ENCODE measurements at places on chromosomes 3 and 15. TPM values are rescaled to one million over a fixed set of nuclear protein-coding genes. Genes with fewer than 3 reads are reported as not detected.

DNA sequence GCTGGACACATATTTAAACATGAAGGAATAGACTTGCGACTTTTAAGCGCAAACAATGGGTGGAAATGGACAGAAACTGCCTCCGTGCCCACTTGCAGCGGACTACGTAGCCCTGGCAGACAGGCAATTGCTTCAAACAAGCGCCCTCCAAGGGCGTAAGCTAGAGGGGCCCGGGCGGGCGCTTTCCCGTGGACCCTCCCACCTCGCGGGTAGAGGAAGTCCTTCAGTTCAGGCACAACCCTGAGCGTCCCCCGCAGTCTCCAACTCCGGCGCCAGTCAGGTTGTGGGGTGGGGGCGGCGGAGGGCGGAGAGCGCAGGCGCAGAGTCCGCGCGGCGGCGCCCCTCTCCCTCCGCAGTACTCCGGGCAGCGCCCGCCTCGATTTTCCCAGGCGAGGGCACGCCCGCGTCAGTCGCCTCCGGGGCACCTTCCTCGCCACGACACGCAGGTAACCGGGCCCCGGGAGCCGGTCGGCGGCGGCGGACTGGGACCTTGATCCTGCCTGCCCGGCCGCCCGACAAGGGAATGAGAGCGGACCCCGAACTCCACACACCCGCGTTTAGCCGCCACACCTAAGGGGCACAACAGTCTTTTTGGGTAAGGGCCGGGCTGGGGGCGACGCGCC, at the start of gene SLC35G2:
SLC35G2 (plus strand) TSS at position 358 of the 623 bp plus-strand sequence. CDS start 35,335 bp downstream, outside the sequence.
- peaks cover 4% of the 10 kb centered on the region for H3K36me3 ChIP-seq
- H3K27ac ChIP-seq = peak within 1 kb of the TSS; percentile 81
- H3K4me1 ChIP-seq = peaks cover 18% of the 10 kb centered on the region
- peaks cover 58% of the 10 kb centered on the region for H3K27me3 ChIP-seq
- H3K4me3 ChIP-seq = peak within 1 kb of the TSS; percentile 83

GRCh38 chr3:104717828-104718196, 648.9 kb upstream of the ALCAM start:
- no peaks in the 10 kb centered on the region for H3K36me3 ChIP-seq
- no peak for DNase-seq
- no peak overlapping the region for H3K4me3 ChIP-seq

- peak; percentile 79 for DNase-seq
- H3K27me3 ChIP-seq = peaks cover 26% of the 10 kb centered on the region
- H3K4me3 ChIP-seq = peak overlapping the region; percentile 73
- no peaks in the 10 kb centered on the region for H3K36me3 ChIP-seq
Measured at GRCh38 chr3:183116025-183116614, 16.8 kb upstream of the MCCC1 start.

DNA sequence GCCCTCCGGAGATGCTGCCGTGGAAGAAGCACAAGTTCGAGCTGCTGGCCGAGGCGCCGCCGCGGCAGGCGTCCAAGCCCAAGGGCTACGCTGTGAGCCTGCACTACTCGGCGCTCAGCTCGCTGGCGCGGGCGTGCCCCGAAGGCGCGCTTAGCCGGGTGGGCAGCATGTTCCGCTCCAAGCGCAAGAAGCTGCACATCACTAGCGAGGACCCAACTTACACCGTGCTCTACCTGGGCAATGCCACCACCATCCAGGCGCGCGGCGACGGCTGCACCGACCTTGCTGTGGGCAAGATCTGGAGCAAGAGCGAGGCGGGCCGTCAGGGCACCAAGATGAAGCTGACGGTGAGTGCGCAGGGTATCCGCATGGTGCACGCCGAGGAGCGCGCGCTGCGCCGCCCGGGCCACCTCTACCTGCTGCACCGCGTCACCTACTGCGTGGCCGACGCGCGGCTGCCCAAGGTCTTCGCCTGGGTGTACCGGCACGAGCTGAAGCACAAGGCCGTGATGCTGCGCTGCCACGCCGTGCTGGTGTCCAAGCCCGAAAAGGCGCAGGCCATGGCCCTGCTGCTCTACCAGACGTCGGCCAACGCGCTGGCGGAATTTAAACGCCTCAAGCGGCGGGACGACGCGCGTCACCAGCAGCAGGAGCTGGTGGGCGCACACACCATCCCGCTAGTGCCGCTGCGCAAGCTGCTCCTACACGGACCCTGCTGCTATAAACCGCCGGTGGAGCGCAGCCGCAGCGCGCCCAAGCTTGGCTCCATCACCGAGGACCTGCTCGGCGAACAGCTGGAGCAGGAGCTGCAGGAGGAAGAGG, 1.3 kb downstream of the FAM43A start:
- H3K27me3 ChIP-seq = peaks cover 30% of the 10 kb centered on the region
- peaks cover 57% of the 10 kb centered on the region for H3K4me1 ChIP-seq
- H3K36me3 ChIP-seq = no peaks in the 10 kb centered on the region

DNA sequence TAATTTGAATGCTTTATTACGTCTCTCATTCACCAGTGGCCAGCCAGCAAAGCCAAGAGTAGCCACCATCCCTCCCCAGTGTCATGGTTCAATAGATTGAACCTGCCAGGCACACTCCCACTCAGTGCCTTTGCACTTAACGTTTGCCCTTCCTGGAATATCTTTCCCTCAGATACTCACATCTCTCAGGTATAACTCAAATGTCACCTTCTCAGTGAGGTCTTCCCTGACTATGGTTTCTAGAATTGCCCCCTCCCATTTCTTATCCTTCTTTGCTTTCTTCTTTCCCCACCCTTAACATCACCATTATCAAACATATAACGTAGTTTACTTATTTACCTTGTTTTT, 293.8 kb downstream of the LRTM1 start:
- H3K27ac ChIP-seq = no peak overlapping the region
- no peaks in the 10 kb centered on the region for H3K4me1 ChIP-seq
- no peak for DNase-seq
- no peak overlapping the region for H3K4me3 ChIP-seq

DNA sequence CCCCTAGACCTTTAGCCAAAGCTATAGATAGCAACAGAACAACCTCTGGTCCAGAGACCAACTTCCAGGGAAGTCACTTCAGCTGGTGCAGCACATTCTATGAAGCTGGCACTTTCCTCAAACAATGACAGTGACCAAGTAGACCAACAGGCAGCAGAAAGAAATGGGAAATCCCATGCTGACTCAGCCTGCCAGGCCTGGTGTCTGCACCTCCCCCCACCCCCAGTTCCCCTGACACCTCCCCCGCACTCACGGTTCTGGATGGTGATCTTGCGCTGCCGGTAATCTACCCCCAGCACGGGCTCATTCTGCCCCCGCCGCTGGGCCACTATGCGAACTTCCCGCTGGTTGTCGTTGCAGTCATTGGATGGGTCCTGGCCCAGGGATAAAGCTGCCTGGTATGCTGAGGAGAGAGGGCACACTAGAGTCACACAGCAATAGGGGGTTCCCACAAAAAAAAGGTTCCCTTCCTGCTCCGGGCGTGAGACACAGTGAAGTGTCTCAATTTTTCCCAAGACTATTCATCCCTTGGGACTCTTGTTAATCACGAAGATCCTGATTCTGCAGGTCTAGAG, 17.0 kb downstream of the ILDR1 start:
- no peak overlapping the region for H3K27ac ChIP-seq
- H3K36me3 ChIP-seq = no peaks in the 10 kb centered on the region
- H3K4me3 ChIP-seq = no peak overlapping the region
- H3K4me1 ChIP-seq = peaks cover 12% of the 10 kb centered on the region

GRCh38 chr3:146067048-146067447, 93.9 kb downstream of the PLOD2 start:
- DNase-seq = no peak
- H3K27ac ChIP-seq = no peak overlapping the region
- H3K4me3 ChIP-seq = no peak overlapping the region
- H3K4me1 ChIP-seq = no peaks in the 10 kb centered on the region
- no peaks in the 10 kb centered on the region for H3K36me3 ChIP-seq
- H3K27me3 ChIP-seq = no peaks in the 10 kb centered on the region

DNA sequence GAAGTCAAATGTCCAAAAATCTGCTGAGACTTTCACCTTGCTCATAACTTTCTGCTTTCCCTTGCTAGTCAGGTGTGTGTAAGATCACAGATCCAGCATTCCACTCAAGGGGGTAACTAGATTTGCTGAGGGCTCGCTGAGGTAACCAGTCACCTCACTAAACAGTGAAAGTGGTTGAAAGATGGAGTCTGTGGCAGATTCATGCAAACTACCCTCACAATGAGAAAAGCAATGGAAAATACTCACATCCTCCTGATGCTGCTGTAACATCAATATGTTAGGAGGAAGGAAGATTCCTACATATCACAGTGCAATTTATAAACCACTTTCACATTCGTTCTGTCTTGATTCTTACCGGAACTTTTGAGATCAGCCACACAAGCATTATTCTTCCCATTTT, 174.3 kb upstream of the BCL6 start:
- H3K4me1 ChIP-seq = peaks cover 77% of the 10 kb centered on the region
- H3K36me3 ChIP-seq = peaks cover 10% of the 10 kb centered on the region
- DNase-seq = peak; percentile 41
- peak overlapping the region; percentile 72 for H3K4me3 ChIP-seq
- H3K27me3 ChIP-seq = no peaks in the 10 kb centered on the region

DNA sequence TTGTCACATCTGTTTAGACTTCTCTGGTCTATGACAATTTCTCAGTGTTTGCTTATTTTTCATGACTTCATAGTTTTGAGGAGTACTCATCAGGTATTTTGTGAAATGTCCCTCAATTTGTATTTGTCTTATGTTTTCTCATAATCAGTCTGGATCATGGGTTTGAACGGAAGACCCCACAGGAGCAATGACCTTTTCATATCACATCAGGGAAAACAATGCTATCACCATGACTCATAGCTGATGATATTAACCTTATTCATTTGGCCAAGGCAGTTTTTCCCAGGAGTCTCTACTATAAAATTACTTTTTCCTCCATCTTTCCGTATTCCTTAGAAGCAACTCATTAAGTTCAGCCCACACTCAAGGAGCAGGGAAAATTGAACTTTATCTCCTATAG, 32.7 kb downstream of the AADACL2 start:
- H3K27me3 ChIP-seq = no peaks in the 10 kb centered on the region
- no peaks in the 10 kb centered on the region for H3K36me3 ChIP-seq
- H3K27ac ChIP-seq = no peak overlapping the region
- DNase-seq = no peak

GRCh38 chr3:53803124-53803815, 42.9 kb downstream of the CHDH start:
- no peak overlapping the region for H3K27ac ChIP-seq
- H3K36me3 ChIP-seq = no peaks in the 10 kb centered on the region
- H3K4me3 ChIP-seq = no peak overlapping the region
- no peak for DNase-seq
- H3K27me3 ChIP-seq = peaks cover under 1% of the 10 kb centered on the region

- DNase-seq = no peak
- no peak within 1 kb of the TSS for H3K4me3 ChIP-seq
- peaks cover 11% of the 10 kb centered on the region for H3K27me3 ChIP-seq
- H3K27ac ChIP-seq = no peak within 1 kb of the TSS
- no peaks in the 10 kb centered on the region for H3K36me3 ChIP-seq
Measured at GRCh38 chr3:156120528-156121251, at the start of gene KCNAB1. Gene KCNAB1, plus strand, starts transcription at chr3:156120578.

GRCh38 chr3:65048151-65048550, 360.4 kb upstream of the ADAMTS9 start:
- no peaks in the 10 kb centered on the region for H3K4me1 ChIP-seq
- no peak for DNase-seq
- H3K36me3 ChIP-seq = no peaks in the 10 kb centered on the region

DNA sequence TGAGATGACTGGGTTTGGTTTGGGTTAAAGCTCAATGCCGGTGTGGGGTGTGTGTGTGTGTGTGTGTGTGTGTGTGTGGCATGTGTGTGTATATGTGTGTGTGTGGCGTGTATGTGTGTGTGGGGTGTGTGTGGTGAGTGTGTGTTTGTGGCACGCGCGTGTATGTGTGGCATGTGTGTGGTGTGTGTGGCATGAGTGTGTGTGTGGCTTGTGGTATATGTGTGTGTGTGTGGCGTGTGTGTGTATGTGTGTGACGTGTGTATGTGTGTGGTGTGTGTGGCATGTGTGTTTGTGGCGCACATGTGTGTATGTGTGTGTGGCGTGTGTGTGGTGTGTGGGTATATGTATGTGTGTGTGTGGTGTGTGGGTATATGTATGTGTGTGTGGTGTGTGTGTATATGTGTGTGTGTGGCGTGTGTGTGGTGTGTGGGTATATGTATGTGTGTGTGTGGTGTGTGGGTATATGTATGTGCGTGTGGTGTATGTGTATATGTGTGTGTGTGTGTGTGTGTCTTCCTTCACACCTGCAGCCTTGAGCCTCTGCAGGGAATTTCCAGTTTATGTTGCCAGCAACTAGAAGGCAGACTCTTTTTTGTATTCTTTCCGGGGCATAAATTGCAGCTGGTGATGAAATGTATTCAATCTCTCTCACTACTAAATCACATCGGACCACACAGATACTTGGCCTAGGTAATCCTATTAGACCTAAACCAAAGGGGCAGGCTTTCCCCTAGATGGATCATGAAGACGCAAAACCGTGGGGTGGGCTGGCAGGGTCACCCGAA, 34.8 kb downstream of the CHRD start:
- H3K4me1 ChIP-seq = no peaks in the 10 kb centered on the region
- H3K27ac ChIP-seq = no peak overlapping the region
- H3K36me3 ChIP-seq = no peaks in the 10 kb centered on the region
- no peaks in the 10 kb centered on the region for H3K27me3 ChIP-seq
- no peak overlapping the region for H3K4me3 ChIP-seq

DNA sequence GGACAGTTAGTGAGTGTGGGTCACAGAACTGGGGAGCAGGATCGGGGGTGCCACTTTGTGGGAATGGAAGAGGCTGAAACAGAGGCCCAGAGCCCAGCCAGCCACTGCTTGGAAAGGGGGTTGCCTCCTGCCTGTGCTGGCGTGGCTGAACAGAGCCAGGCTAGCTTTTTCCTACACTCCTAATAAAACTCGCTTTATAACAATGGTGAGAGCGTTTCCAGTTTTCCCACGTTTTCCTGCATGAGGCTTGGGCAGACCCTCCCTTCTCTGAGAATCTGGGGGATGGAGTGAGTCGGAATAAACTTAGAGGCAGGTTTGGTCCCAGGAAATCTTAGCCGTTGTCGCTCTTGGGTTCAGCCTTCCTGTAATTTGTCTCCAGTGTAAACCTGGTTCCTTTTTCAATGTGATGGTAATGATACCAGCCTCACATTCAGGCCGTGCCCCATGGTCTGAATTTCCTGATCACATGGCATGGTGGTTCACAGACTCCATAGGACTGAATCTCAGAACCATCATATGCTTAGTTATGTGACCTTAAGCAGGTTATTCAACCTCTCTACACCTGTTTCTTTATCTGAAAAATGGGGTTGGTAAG, 6.5 kb upstream of the FGD5 start:
- peaks cover 52% of the 10 kb centered on the region for H3K27me3 ChIP-seq
- no peak overlapping the region for H3K4me3 ChIP-seq
- no peak for DNase-seq
- peaks cover 3% of the 10 kb centered on the region for H3K4me1 ChIP-seq
- no peak overlapping the region for H3K27ac ChIP-seq

- DNase-seq = no peak
- peaks cover 35% of the 10 kb centered on the region for H3K36me3 ChIP-seq
- no peaks in the 10 kb centered on the region for H3K27me3 ChIP-seq
- peaks cover 34% of the 10 kb centered on the region for H3K4me1 ChIP-seq
- H3K4me3 ChIP-seq = no peak overlapping the region
- H3K27ac ChIP-seq = peak overlapping the region; percentile 82
Measured at GRCh38 chr3:4408958-4409357, 58.1 kb downstream of the SUMF1 start.

GRCh38 chr15:78628227-78628626, 7.4 kb upstream of the CHRNA3 start:
- H3K4me3 ChIP-seq = no peak overlapping the region
- no peak overlapping the region for H3K27ac ChIP-seq
- no peaks in the 10 kb centered on the region for H3K4me1 ChIP-seq
- peaks cover 11% of the 10 kb centered on the region for H3K27me3 ChIP-seq
- DNase-seq = no peak

The PLIN1 gene
- total RNA-seq = 0.34 TPM

The PLA2G4D gene
- not detected for total RNA-seq

The KBTBD12 gene
- not detected for total RNA-seq

The SHC4 gene
- total RNA-seq = 3.7 TPM

The ATP10A gene
- 23.9 TPM for total RNA-seq

The XIRP1 gene
- 0.66 TPM for total RNA-seq

The GREM1 gene
- total RNA-seq = not detected
